Activated CD4-positive, alpha-beta T cell treated with anti-CD3 and anti-CD28 coated beads, Interleukin-2, amount 50 U/mL, for 16 hours (primary cell): ENCODE measurements at places on chromosomes 5 and 9.

DNA sequence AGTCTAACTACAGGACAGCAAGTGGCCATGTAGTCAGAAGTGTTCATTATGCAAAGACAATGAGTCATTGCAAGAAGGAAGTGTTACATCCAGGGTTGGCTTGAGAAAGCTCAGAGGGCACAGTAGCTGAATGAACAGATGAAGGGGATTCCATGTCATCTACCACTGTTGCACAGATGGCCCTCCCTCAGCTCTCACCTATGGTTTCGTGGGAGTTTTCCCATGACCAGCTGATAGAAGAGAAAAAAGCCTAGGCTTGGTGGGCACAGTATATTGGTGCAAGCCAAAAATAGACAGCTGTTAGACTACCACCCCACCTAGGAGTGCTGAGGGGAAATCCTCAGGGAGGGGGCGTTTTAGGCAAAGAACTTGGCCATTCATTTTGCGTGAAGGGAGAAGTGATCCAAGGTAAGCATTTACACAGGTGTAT, 217.0 kb downstream of the DMRT2 start:
- DNase-seq: no peak

GRCh38 chr5:12016159-12016746, 112.0 kb upstream of the CTNND2 start:
- DNase-seq: no peak

DNA sequence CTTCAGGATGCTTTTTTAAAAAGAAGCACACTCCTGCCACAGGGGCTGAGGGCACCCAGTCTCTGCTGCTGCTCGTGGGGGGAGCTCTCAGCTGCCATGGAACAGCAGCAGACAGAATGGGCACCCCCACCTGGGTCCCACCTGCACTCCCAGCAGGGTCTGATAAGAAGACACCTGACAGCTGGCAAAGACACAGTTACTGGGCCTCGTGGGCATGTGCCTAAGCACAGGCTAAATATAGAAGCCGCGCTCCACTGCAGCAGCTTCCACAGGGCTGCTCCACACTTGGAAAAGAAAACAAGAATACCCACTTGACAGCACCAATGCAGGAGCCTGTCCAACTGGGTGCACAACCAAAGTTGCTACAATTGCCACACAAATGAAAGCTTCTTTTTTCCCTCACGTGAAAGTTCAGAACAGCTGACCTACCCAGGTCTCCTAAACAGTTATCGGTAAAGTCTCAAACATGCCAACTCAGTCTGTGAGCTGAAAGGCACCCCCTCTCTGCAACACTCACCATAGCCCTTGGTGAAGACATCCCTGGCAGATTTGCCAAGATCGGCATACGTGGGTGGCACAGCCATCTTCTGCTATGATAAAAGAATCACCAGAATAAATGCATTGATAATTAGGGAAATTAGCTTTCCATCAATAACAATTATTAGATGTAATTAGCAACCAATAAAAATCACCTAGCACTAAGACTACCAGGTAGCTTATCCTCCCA, 12.2 kb downstream of the VDAC1 start:
- no peak for DNase-seq

DNA sequence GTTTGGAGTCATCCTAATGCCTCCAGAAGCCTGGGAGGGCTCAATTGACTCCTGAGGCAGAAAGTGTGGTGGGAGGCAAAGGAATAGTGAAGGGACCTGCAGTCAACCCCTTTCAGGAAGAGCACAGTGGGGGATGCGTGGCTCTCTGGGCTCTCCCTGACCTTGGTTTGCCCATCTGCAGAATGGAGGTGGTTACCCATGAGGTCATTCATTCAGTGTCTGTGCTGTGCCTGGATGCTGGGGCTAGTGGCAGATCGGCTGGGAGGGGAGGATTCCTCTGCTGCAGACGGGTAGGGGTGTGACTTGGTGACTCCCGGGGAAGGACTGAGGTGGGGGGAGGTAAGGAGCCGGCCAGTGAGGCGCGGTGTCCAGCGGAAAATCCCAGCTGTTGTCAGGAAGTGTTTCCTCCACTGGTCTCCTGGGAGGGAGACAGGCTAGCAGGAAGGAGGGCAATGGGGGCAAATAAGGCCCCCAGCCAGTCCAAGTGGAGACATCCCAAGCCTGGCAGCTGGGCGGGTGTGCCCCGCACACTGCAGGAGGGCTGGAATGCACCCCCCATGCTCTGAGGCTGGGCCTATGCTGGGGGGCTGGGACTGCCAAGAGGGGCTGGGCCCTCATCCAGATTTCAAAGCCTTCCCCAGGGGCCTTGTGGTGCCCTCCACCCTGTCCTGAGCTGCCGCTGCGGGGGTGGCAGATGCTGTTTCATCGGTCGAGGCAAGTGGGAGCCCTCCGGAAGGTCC, 10.9 kb downstream of the CXXC5 start:
- DNase-seq: no peak

- no peak for DNase-seq
Measured at GRCh38 chr9:97039514-97039860, 545 bp upstream of the CTSV start.

DNA sequence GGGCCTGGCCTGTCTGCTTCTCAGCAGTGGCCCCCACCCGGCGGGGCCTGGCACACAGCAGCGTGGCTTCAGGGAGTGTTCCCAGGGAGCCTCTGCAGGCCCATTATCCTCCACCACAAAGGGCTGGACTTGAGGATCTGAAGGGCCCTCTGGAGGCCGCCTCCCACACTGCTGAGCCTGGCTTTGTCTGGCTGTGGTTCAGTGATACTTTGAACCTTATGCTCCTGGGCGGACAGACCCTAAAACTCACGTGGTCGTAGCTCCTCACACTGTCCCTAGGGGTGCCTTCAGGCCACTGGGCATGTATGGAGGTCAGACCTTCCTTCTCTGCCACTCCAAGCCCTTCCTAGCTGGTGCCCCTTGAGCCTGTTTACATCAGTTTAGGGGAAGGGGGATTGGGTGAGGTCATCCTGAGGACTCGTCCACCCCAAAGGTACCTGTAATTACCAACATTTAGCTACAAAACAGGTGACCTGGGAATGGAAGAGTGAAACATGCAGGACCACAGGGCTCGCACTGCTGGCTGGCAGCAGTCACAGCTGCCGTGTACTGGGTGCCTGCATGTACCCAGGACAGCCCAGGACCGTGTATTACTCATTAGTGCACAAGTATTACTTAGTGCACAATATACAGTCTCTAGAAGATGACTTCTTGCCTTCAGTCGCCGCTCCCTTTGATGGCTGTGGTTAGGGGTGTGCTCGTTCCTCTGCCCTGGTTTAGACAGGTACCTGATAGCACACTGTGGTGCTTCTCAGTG, 8.5 kb downstream of the GRHPR start:
- DNase-seq: no peak

GRCh38 chr5:54769072-54769471, 216.3 kb downstream of the ESM1 start:
- no peak for DNase-seq

GRCh38 chr5:131229623-131230022, 34.2 kb upstream of the CDC42SE2 start:
- DNase-seq: no peak

GRCh38 chr5:68396722-68397121, 181.2 kb downstream of the PIK3R1 start:
- no peak for DNase-seq

DNA sequence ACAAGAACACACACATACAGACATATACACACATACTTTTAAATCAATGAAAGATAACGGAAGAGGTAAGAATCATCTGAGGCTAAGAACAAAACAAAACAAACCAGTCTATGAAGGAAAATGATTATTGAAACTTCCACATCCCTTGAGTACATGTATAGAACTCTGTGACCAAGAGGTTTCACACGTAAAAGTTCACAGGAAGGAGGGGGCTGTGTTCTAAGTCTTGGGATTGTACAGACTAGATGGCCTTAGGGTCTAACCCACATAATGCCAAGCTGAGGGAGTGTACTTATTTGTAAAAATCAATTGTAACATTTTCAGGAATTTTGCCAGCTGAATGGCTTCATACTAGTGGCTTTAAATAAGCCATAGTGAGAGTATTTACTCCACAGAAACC, 144.4 kb upstream of the IFNE start:
- no peak for DNase-seq

DNA sequence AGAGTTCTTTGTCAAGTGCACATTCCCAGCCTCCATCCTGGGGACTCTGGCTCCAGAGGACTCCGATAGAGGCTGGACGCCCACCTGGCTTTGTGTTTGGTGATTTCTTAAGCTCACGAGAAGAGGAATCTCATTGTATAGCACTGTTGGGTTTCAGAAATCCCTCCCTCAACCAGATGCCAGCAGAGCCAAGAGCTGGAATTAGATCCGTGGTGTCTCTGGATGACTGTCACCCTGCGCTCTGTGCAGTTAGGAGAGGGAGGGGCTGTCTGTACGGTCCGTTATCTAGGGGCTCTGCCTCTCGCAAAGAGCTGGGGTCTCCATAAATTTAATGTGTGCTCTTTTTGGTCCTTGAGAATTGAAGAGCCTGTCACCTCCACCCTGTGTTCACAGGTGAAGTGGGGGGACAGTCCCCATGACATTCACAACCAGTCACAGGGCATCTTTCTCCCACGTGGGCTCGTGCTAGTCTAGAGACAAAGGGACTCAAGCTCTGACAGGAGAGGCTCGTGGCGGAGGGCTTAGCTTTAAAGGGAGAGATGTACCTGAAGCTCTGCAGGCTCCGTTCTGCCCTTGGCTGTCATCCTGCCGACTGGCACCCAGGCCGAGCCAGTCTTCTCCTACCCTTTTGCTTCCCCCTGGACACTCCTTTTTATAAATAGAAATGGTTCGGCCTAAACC, 41.4 kb downstream of the FAM78A start:
- no peak for DNase-seq

GRCh38 chr5:39714036-39714698, 289.4 kb upstream of the DAB2 start:
- peak; percentile 55 for DNase-seq

GRCh38 chr9:121622387-121623203, 28.8 kb upstream of the DAB2IP start:
- no peak for DNase-seq

DNA sequence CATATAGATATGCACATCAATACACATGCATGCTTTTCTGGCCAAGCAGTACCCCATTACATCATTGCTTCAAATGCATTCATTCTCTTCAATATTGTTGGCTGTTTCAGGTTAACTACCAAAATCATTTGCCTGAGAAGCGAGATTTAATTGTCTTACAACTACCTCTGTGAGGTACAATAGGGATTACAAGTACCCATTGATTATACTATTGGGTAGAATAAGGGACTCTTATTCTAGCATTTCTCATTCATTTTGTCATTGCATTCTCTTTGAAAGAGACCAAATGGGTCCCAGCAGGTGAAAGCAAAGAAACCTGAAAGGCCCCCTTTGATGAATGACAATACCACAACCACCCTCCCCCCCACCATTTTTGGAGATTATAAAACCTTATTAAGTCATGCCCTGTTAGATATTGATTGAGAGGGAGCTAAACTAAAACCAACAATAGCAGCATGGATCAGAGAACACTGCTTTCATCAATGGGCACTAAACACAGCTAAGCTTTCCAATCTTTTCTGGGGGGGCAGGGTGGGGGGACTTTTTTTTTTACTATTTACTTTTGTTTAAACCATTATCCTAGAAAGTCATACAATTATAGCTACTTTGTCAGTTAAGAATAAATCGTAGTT, 375.0 kb upstream of the CCNH start:
- DNase-seq: no peak

DNA sequence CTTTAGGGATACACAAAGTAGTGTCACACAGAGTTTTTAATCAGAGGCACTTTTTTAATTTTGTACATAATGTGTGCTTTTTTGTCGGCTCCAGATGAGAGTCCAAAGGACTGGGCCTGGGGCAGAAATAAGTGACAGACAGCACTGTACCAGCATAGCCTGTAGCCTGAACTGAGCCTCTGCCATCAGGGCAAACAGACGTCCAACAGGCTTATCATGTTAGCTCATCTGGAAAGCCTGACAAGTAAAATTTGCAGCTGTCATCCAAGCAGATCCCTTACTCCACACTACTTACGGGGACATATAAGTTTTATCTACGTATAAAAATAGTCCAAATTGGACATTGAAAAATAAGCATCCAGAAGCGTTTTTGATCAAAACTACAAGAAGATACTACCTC, 233.1 kb upstream of the GAS1 start:
- no peak for DNase-seq

GRCh38 chr9:75274781-75275180, 186.5 kb downstream of the OSTF1 start:
- no peak for DNase-seq

DNA sequence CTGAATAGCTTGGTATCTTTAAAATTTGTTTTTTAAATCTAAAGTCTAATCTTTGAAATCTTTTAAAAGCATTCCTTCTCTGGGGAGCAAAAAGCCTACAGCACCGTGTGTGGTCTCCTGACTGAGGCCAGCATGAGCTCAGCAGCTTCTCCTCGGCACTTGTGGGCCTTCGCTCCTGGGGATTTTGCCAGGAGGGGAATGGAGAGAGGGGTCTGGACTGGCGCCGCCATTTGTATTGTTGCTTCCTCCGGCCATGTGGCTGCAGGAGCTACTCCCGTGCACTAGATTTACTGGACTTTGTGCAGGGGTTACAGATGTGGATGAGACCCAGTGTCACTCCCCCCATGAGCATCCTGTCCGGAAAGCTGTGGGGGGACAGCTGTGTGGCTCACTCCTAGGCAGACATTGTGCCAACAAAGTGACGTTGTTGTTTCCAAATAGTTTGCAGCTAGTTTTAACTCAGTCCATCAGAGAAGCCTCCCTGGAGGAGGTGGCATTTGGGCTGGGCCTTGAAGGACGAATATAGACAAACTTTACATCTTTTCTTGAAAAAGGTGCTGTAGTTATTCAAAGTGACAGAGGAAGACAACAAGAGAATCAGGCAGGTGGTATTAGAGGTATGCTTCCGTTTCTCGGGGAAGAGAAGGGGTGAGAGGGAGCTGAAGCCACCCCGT, 6.6 kb downstream of the OLFM1 start:
- no peak for DNase-seq

DNA sequence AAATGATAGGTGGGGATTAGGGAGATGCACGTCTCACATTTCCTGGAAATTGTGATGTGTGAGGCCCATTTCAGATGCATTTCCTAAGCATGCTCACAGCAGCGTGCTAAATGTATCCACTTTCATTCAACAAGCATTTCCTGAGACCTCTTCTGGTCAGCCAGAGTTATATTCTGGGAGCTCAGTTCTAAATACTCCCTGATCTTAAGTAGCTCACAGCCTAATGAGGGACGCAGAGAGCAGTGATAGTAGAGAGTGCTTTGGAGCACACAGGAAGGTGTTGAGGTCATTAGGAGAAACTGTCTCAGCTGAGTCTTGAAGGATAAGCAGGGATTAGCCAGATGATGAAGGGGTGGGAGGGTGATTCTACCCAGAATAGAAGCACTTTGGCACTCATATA, 46.2 kb upstream of the FSD1L start:
- no peak for DNase-seq

- DNase-seq: no peak
Measured at GRCh38 chr5:113063927-113064326, 87.3 kb downstream of the DCP2 start.

GRCh38 chr5:4703931-4704458, 436.1 kb upstream of the ADAMTS16 start:
- DNase-seq: no peak

- no peak for DNase-seq
Measured at GRCh38 chr9:21331676-21332402, 3.4 kb downstream of the KLHL9 start.
